ENCODE measurements at places on chromosomes 12 and 14.

DNA sequence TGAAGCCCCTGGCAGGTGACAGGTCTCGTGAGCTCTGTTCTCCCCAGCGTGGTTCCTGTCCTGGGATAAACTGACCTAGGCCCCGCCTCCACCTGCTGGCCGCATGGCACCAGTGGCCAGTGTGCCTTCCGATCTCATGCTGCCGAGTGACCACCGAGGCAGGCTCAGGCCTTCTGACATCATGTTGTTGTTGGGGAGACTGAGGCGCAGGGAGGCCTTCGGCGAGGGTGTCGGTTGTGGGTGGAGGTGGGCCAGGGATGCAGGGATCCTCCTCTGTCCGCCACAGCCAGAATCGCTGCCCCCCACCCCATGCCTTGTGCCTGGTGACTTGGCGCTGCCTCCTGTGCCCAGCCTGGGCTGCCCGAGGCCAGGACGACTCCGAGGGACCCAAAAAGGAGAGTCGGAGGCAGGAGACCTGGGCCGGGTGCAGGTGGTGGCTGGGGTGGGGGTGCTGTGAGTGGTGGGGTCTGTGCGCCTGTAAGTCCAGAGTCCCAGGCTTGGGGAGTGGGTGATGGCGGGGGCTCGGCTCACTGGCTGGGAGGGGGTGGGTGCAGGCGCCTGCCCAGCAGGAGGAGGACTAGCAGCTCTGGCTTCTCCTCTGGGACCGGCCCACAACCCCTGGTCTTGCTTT, 24.3 kb downstream of the ASPG start:
- DNase-seq = no peak

DNA sequence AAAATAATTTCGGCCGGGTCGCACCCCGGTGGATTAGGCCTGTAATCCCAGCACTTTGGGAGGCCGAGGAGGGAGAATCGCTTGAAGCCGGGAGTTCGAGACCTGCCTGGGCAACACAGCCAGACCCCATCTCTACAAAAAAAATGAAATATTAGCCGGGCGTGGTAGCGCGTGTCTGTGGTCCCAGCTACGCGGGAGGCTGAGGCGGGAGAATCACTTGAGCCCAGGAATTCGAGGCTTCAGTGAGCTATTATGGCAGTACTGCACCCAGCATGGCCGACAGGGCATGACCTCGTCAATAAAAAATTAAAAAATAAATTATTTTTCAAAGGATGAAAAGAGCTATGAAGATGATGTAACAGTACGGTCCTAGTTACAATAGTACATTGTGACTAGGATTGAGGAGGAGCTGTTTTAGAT, 523 bp downstream of the GTF2H3 start:
- no peak for DNase-seq

DNA sequence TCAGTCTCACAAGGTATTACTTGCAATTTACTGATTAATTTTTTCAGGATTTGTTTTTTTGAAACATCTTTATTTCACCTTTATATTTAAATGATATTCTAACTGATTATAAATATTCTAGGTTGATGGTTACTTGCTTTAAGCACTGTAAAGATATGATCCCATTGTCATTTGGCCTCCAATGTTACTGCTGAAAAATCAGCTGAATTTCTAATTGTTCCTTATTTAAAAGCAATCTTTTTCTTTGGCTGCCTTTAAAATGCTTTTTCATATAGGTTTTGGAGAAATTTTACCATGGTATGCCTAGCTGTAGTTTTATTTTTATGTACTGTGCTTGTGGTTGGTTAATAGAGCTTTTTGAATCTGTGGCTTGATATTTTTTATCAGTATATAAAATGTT, 275.6 kb upstream of the PPFIA2 start:
- DNase-seq = no peak

DNA sequence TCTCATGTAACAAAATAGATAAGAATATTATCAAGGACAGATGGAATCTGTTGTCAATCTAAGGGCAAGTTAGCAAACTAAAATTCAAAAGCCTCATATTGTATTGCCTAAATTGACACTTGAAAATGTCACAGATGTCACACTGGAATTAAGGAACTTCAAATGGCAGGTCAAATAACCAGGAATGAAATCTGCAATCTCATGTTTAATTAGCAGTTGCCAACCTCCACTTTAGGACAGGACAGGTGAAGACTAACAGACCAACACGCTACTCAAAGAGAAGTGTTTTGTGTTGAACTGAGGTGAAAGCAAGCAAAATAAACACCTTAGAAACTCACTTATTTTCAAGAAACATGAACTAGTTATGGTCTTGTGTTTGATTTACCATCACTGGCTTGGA, 11.1 kb downstream of the KIF21A start:
- DNase-seq = no peak

DNA sequence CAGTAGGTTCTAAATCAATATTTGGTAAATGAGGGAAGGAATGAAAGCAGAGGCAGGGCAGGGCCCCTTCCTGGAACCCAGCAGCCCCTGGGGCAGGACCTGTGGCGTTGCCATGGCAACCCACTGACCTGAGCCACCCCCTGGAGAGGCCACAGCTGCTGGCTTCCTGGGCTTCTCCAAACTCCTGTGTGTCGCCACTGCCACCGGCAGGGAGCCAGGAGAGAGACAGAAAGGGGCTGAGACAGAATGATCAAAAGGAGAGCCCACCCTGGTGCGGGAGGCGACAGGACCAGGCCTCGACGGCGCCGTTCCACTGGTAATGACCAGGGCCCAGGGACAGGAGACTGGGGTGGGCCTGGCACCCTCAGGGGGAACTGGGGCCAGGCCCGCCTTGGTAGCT, 18.2 kb downstream of the RFX4 start:
- DNase-seq = no peak

- no peak for DNase-seq
These were observed 8.6 kb downstream of the PLEKHH1 start for GRCh38 chr14:67541448-67542387.

- no peak for DNase-seq
These were observed 13.0 kb downstream of the SERPINA11 start for GRCh38 chr14:94439453-94440057.

- no peak for DNase-seq
These were observed 201.1 kb downstream of the PIK3C2G start for GRCh38 chr12:18462442-18462841.

DNA sequence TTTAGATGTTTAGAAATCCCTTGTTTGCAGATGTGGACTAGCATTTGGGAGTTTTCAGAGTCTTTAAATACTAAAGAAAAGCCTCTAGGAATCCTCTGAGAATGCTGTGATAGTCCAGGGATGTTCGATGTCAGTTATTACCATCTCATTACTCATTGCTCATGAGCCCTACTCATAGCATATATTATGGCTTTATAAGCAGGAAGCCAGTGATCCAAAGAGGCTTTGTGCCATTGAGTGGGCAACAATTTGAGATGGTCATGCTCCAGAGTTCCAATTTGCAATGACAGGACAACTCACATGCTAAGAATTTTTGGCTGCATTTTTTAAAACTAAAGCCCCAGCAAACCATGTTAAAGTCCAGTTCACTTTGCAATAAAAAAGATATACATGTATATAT, 163.0 kb downstream of the OTOGL start:
- DNase-seq = no peak

- DNase-seq = no peak
These were observed 55.6 kb upstream of the PPP2R5C start for GRCh38 chr14:101705733-101706508.

- DNase-seq = no peak
These were observed 19.0 kb upstream of the ANKRD9 start for GRCh38 chr14:102528431-102529170.

DNA sequence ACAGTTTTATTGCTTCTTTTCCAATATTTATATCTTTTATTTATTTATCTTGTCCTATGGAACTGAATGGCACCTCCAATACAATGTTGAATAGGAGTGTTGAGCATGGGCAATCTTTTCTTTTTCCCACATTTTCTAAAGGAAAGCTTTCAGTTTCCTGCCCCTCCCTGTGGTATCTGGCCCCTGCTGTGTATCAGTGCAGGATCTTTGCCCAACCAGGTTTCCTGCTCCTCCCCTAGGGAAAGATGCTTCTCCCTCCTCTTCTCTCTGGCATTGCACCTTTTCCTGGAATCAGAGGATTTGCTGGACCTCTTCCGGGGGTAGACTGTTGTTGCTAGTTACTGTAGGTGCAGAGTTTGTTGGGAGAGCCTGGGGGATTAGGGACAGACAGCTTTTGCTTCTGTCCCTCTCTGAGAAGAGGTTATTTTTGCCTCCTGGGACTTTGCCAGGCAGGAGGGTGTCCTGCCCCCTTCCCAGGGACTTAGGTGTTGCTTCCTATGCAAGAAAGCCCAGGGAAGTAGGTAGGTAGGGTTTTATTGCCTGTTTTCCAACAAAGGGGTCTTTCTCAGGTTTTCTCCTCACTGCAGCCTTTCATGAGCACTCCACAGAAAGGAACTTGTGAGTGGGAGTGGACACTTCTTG, 67.6 kb downstream of the POLR3B start:
- DNase-seq = no peak

DNA sequence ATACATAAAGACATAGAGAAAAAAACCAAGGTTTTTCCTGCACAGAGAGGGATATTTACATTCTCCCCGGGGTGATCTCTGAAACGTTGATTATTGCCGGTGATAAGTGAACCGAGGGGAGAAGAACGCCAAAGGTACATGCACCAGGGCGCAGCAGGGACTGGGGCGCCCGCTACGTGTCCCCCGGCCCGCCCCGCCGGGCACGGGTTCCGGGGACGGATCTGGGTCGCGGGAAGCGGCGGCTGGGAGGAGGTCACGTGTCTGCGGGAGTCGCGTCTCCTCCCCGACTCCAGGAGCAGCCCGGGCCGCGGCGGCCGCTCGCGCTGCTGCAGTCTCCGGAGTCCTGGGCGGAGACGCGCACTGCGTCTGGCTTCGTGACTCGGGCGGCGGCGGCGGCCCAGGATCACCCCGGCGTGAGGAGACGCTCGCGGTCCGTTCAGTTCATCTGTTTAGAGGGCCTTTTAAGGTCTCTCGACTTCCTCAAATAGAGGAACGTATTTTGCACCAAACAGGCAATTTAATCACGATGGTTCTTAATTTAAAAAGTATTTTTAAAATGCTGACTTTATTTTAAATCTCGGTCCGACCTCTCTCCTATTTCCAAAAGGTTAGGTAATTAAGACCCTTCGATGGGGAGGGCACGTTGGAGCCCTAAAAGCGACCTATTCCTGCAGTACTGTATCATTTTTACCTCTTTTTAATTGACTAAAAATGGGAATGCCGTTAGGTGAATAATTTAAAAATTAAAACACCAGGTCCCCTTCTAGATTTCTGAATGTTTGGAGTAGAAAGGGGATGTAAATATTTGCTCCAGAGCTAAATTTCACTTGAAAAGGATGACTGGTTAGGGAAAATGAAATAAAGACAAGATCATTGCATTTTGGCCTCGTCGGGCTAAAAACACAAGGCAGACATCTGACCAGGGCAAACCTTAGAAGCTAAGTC, 1.8 kb upstream of the BHLHE41 start:
- DNase-seq = peak; percentile 64

DNA sequence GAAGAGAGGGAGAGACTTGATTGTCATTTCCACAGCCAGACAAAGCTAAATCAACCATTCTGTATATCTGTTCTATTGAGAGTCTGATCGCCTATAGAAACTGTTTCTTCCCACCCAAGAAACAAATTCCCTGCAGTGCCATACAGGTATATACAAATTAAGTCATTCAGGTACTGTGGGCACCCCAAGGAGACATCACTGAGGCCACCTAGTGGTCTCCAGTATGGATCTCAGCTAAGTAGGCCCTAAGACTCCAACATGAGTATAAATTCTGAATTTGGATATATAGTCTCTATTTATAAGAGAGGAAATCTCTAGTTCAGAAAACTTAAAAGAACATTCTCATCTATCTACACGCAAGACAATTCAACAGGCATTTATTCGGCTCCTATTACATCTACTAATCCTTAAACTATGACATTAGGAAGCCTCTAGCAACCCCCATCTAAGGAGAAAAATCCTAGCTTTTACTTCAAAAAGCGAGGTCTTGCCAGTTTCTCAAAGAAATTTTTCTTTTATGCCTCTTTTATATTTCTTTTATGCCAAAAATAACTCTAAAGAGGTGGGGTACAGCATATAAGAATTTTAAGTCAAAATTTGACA, 62.6 kb downstream of the DCAF5 start:
- DNase-seq = no peak

- no peak for DNase-seq
These were observed 22.8 kb upstream of the SDR39U1 start for GRCh38 chr14:24465368-24465767.

GRCh38 chr12:49133014-49133413, 1.8 kb upstream of the TUBA1B start:
- no peak for DNase-seq

- no peak for DNase-seq
These were observed 66.3 kb upstream of the EEA1 start for GRCh38 chr12:92995258-92995903.

DNA sequence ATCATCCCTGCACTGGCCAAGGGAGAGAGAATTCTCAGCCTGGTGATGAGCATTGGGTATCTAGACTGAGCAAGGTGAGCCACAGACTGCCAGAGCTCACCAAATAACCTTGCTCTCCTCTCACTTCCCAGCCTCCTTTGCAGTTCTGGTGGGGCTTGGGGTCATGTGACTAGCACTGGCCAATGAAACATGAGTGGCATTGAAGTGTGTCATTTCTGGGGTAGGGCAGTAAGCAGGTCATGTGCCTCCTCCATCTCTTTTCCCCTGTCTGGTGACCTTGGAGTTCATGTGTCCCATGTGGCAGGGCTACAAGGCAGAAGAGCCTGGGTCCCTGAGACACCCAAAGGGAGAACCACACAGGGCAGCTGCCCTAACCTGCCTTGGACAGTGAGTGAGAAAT, 3.6 kb upstream of the KRT72 start:
- no peak for DNase-seq

GRCh38 chr14:72610096-72610830, 283.6 kb downstream of the DPF3 start:
- no peak for DNase-seq

DNA sequence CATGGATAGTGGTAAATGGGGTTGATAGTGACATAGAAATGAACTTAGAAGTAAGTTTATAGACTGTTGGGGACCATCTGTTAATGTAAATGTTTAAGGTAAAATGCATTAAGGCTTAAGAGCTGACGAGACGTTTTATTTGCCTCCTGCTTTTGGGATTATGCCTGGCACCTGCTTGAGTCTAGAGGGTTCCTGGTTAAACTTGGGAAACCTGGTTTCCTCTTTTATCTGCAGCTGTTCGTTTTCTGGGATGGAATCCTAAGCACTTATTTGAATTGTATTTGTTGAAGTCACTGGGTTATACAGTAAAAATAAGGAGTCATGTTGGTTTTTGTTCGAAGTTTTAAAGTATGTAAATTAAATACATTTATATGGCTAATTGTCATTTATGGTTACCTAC, 914.7 kb downstream of the NRXN3 start:
- no peak for DNase-seq

GRCh38 chr12:108447168-108447832, 67.8 kb upstream of the FICD start:
- no peak for DNase-seq

- no peak for DNase-seq
These were observed 12.0 kb downstream of the KRT5 start for GRCh38 chr12:52508211-52508610.
